Posterior cingulate gyrus (tissue), 11 donors: ENCODE measurements at places on chromosomes 2 and 18.

DNA sequence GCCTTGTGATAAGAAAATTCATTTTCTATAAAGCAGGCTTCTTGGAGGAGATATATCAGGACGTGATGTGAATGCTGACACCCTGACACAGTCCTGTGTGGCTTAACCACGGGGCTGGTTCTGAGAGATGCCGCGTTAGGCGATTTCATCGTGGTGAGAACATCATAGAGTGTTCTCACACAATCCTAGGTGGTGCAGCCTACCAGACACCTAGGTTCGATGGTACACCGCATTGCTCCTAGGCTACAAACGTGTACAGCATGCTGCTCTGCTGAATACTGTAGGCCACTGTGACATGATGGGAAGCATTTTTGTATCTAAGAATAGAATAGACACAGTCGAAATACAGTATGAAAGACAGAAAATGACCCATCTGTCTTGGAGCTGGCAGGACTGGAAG lies 82.5 kb downstream of the TNFRSF11A start:
- no peak for DNase-seq

GRCh38 chr2:172999641-173000386 lies 75.8 kb upstream of the MAP3K20 start:
- DNase-seq = no peak

- no peak for DNase-seq
Measured at GRCh38 chr2:223027442-223027841, 24.5 kb upstream of the KCNE4 start.

- DNase-seq = no peak
Measured at GRCh38 chr2:104620801-104621200, 233.1 kb upstream of the POU3F3 start.

DNA sequence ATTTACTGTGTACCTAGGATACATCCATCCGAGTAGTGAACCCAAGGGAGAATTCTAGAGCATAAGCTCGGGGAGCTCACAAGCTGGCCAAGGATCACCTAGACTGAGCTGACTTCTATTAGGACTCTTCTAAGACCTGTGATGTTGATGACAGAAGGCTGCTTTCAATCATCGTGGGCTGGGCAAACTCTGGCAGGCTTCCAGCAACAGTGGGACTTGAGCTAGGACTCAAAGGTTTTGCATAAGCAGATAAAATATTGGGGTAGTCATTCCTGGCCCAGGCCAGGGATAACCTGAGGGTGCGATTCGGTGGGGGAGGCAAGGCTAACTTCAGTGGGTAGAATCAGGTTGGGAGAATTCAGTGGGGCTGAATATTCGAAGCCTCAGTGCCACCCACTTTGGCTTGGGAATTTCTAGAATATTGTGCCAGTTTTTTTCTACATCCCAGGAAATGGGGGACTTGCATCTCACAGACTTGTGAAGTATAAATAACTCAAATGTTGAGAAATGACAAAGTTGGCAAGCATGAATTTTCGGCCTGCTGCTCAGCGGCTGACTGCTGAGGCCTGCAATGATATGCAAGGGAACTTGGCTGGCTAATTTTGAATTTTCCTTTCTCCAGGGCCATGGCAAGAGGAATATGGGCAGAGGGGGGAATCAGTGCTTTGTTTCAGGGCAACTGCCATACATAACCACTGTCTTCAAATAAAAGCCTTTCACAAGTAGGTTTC lies 274.3 kb downstream of the PRKCE start:
- DNase-seq = no peak

DNA sequence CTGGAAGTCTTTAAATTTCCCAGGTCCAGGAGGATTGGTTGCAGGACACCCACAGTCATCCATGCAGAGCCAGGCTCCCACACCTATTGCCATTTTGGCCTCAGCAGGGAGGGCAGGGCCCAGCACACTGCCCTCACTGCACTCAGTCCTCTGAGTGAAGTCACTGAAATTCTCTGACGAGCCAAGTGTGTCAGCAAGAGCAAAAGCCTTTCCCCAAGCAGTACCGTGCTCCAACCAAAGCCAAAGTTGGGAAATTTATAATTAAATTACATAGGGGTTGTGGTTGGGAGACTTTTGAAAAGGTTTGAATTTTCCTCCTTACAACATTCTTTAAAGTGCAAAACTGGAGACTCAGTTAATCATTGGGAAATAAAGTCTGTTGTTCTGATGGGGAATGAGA lies 98.5 kb upstream of the CD226 start:
- no peak for DNase-seq

- DNase-seq = no peak
Measured at GRCh38 chr2:202032846-202033316, 774 bp upstream of the FZD7 start.
